ENCODE measurements at places on chromosomes 5 and 9.
A peak's percentile ranks its signal among the peaks of the same experiment; 100 is the strongest.

- no peak for DNase-seq
Measured at GRCh38 chr5:8784692-8785091, 761.2 kb downstream of the SEMA5A start.

- DNase-seq = no peak
Measured at GRCh38 chr5:156819537-156819936, 30.6 kb upstream of the PPP1R2B start.

DNA sequence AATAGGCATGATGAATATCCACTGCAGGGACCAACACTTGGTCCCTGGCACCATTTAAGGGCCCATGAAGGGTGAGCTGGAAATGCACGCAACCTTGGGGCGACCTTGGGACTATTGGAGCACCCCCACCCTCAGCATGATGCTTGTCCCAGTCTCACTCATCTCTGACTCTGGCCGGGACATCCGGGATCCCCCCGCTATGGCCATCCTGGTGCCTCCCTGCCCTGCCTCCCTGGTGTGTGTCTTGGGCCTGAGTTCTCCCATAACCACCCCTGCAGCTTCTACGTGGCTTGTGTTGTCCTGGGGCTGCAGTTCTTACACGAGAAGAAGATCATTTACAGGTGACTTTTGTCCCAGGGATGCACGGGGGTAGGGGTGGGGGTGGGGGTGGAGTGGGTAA lies 5.9 kb downstream of the ZDHHC12 start:
- no peak for DNase-seq

DNA sequence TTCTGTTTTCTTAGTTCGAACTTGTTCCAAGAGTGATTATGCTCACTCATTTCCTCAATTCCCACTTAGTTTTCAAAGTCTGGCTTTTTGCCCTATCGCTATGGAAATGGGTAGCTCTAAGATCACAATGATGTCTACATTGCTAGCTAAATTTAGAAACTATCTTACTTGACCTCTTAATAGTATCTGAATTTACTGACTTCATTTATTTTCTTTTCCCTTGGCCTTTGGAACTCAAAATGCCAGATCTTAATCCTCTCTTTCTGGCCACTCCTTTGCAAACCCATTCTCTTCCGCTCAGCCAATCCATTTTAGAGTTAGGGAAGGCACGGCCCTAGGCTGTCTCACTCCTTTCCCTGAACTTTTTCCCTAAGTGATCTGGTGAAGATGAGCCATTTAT lies 137.0 kb downstream of the FER start:
- no peak for DNase-seq

- DNase-seq = no peak
Measured at GRCh38 chr5:35815089-35815936, 41.4 kb upstream of the IL7R start.

DNA sequence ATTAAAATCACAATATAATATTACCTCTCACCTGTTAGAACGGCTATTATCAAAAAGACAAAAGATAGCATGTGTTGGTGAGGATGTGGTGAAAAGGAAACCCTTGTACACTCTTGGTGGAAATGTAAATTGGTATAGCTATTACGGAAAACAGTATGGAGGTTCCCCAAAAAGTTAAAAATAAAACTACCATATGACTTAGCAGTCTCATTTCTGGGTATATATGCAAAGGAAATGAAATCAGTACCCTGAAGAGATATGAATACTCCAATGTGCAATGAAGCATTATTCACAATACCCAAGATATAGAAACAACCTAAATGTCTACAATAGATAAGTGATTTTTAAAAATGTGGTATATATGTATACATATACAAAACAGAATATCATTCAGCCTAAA lies 199.9 kb downstream of the SNX18 start:
- no peak for DNase-seq

DNA sequence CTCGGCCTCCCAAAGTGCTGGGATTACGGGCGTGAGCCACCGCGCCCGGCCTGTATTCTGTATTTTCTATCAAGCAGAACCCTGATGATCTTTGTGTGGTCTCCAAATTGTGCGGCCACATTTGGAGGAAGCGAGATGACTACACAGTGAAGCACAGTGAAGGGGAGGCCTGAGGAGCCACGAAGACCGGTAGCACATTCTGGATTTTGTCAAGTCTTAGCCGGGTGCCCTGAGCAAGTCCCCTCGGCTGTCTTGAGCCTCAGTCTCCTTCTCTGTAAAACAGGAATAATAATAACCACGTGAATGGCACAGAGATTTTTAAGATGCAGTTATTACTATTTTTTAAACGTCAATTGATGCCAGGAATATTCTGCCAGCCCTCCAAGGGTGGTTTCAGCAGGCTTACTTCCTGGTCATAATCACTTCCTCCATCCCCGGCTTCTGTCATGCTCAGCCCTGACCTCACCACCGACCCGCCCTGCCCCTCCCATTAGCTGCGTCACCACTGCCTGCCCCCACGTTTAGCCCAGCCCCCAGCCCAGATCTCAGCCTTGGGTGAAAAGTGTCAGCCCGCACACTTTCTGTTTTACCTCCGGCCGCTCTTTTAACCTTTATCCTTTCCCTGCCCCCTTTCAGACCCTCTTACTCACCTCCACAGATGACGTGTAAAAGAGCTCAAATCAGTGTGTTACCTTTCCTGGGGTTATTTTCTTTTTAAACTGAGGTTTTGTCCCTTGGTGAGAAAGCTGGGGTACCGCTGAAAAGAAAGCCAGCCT lies 27.0 kb upstream of the ERGIC1 start:
- peak; percentile 65 for DNase-seq

GRCh38 chr9:130437011-130437789 lies 7.6 kb upstream of the ASS1 start:
- no peak for DNase-seq

DNA sequence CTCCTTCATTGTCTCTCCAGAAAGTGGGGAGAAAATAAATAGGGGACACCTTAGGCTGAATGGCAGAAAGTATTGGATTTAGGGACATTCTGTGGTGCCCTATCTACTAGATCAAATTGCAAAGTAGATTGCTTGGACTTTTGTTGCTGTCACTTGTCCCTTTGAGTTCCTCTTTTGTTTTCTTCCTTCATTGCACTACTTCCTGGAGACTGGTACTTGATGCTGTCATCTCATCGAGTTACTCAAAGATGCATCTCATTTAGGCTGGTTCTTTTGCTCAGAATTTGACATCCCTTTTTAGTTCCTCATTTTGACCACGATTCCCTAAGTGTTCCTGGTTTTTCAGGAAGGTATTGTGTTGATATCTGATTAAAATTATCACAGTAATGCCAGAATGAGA lies 137.6 kb downstream of the ADGRV1 start:
- no peak for DNase-seq

DNA sequence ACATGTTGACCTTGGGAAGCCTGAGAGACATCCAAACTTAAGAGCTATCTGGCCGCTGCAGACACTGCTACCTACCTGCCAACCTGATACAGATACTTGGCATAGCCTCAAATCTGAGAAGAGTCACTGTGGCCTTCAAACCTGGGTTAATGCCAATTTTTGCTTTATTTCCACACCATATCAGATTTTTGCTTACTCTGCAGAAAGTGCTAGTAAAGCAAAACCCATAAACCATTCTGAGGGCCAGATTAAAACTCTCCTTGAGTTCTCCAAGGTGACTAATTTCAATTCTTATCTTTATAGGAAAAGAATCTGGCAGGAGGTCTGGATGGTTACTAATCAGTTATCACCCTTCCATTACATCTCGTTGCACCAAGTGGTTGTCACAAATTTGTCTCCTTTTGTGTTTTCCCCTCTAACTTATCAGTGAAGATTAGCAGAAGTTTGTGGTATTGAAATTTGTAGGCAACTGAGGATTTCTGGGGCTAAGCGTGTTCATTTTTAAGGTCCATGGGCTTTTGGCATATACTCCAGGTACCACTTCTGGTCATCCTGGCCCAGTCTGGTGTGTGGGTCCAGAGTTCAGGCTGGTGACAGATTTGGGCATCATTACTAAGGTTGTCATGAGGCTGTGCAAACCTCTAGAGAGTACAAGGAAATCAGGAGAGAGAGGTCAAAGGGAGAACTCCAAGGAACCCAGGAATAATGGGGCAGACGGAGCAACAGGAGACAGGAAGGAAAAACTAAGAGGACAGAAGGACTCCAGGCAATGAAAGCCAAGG lies 177.9 kb downstream of the TSSK1B start:
- no peak for DNase-seq

DNA sequence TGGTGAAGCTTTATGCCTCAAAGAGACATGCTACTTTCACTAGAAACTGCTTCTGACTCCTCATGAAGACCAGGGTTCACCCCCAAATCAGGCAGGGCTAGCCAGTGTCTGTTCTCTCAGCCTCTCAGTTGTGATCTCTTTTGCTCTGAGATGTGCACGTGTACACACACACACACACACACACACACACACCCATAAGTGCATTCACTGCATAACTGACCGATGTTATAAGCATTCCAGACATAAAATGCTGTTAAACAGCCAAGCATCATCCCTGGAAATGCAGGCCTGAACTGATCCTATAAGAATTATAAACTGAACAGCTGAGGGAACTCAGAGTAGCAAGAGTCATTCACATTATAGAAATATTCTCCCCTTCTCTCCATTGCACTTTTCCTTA lies 85.0 kb downstream of the FSTL4 start:
- no peak for DNase-seq

- DNase-seq = no peak
Measured at GRCh38 chr5:123046222-123046621, 9.7 kb upstream of the PPIC start.

GRCh38 chr9:21688108-21689102 lies 114.0 kb upstream of the MTAP start:
- DNase-seq = no peak

- DNase-seq = no peak
Measured at GRCh38 chr5:138275379-138275782, 960 bp upstream of the GFRA3 start.

DNA sequence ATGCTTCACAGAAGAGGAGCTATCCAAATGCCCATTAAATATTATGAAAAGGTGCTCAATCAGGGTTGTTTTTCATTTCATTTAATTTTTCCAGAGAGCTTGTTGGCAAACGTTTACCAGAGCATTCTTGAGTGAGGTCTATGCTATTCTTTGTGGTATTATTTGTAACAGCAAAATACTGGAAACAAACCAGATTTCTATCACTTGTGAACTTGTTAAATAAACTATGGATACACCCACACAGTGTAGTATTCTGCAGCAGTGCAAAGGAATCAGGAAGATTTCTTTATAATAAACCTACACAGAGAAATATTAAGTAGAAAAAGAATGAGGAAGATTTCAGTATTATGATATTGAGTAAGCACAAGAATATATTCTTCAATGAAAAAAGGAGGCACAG lies 15.0 kb upstream of the SLC1A1 start:
- no peak for DNase-seq

DNA sequence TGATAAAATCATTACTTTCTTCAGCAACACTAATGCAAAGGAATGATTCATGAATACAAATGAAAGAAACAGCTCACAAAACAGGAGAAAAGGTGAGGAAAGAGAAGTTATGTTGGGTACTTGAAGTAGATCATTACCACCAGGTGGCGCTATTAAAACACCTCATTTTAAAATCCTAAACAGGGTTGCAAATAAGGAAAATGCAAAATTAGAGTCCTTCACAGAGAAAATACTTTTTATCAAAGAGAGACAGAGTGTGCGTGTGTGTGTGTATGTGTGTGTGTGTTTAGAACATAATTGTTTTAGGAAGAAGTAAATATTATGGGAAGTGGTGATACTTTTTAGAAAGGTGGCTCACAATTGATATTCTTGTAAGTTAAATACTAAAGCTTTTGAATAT lies 49.5 kb upstream of the CD180 start:
- DNase-seq = no peak

DNA sequence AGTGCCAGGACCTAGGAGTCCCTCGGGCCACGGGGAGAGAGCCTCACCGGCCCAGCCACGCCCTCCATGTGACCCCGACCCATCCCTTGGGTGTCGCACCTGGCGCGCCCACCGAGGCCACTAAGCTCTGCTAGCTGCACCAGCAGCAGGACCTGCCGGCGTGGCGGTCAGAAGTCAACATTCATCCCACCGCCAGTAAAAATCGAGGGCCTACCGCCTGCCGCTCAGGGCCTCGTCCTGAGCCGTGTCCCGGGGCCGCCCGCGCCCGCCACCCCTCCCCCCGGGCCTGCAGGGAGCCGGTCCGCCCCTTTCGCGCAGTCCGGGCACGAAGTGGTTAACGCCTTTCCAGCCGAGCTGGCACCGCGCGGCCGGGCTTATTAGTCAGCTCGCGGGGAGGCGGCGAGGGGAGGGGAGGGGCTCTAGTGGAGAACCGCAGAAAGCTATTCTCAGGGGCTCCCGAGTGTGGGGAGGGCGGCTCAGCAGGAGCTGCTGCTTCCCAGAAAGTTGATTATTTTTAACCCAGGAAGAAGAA lies 124.4 kb downstream of the C9orf50 start:
- peak; percentile 74 for DNase-seq

- DNase-seq = no peak
Measured at GRCh38 chr5:157665467-157666070, 5.8 kb upstream of the C5orf52 start.
